NCI-H1930 (cell line): ENCODE measurements at places on chromosomes 3 and 15.

DNA sequence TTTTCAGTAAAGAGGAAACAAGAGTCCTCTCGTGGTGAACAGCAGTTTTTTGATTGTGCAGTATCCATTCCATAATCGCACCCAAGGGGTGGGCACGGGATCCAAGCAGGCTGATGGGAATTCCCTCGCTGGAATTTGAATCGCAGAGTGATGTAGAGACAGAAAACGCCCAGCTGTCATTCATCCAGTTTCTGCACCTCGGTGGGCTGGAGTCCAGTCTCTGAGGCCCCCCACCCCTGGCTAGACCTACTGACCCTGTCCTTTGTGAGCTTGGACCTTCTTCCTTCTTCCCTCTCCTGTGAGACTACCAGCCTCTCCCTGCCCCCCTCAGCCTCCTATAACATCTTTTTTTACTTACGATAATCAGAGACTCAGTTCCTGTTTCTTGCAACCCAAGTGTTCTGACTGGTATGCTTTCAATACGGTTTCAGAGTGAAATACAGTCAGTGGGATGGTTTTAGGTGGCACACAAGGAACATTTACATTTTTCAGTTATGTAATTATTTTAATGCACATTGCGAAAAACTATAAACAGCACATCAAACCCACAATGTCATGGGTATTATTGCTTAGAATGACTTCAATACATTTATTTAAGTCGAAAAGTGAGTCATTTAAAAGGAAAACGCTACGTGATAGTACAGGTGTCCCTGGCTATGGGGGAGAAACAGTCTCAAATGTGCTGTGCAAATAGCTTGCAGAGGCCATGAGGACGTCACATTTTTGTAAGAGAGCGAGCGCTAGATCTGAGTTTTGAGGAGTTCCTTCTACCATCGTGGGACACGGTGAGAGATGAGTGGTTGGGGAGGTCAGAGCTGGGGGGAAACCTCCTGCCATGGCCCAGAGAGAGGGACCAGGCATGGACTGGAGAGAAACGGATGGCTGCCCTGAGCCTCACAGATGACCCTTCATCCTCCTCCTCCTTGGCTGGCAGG lies 37.5 kb upstream of the CHST2 start:
- DNase-seq = no peak

DNA sequence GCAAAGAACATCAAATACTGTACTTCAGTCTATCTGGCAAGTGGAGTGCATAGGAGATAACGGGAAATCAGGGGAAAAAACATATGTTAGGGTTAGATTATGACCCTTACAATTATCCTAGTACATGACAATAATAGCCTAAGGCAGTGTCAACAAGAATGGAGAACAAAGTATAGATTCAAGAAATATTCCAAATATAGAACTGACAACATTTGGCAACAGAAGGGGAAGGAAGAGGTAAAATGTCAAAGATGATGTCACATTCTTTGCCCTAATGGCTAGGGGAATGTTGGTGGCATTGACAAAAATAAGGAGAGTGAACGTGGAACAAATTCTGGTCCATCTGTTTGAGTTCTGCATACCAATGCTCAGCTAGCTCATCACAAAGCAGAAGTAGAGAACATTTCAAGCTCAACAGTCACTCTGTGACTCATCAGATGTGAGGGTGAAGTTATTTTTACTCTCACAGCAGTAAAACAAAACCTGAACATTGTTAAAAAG lies 15.5 kb upstream of the ATP8B4 start:
- no peak for DNase-seq

DNA sequence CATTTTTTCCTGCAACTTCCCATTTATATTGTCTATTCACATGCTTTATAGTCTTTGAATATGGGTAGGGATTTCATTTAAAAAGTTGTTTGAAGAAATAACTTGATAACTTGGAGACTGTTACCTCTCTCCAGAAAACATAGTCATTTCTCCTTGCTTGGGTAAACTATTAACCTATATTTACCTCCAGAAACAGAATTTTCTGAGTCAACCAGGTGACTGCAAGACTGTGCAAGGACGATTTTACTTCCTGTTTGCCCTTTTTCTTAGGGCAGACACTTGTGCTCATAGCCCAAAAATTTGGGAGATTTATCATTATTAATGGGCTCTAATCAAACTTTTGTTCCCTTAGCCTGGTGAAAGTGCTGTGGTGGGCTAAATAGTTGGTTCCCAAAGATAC lies 14.3 kb upstream of the MOBP start:
- no peak for DNase-seq

- no peak for DNase-seq
Measured at GRCh38 chr3:130654921-130655320, 91.7 kb downstream of the PIK3R4 start.

DNA sequence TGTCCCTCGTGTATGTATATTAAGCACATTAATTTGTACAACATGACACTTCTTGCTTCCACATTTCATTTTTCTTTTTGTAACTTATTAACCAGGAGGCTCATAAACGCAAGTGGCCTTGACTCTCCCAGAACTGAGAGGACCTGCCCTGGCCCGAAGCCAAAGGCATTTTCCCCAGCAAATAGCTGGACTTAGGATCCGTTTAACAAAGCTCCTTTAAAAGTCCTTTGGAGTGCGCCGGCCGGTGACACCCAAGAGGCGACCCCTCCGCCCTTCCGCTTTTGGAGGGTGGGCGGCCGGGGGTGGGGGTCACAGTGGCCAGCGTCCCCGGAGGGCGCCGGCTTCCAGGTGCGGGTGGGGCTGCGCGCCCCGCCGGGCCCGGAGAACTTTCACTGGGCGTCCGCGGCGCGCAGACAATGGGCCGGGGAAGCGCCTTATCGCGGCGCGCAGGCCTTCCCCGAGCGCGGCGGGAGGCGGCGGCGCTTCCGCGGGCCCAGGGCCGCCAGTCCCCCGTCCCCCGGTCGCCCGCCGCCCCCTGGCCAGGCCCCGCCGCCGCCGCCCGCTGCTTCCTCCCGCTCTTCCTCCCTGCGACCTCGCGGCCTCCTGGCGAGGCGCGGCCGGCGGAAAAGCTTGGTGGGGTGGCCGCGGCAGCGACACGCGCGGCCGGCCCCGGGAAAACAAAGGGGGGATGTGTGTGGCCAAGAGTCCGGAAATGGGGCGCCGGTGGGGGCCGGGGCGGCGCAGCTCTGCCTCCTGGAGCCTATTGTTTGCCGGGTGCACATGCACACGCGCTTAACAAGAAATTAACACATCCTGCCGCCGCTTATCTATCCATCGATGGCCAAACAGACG lies 613.4 kb downstream of the MCTP2 start:
- peak; percentile 4 for DNase-seq

DNA sequence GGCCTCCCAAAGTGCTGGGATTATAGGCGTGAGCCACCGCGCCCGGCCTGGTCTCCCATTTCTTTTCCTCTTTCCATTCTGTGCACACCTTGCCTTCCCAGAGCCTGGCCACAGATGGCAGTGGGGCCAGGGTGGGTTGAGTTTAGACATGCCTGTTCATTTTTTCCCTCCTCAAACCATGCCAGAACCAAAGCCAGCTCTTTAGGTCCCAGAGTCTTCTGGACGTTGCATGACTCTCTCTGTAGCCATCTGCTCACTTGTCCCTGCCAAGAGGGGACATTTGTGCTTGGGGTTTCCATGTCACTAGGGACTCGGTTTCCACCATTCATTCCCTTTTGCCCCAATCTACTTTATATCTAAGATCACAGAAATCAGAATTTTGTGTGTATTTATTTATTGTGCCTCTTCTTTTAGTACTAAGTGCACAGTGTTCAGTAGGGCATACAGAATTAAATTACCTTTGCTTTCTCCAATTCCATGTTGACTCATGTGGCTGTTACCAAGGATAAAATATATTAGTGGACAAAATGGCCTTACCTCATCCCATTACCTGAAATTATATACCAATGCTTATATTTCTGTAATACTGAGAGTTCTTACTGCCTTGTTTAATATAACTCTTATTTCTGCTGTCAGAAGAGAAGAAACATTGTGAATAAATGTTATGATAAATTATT lies 49.6 kb downstream of the USP13 start:
- no peak for DNase-seq

- no peak for DNase-seq
Measured at GRCh38 chr3:191263365-191263764, 64.3 kb downstream of the OSTN start.

DNA sequence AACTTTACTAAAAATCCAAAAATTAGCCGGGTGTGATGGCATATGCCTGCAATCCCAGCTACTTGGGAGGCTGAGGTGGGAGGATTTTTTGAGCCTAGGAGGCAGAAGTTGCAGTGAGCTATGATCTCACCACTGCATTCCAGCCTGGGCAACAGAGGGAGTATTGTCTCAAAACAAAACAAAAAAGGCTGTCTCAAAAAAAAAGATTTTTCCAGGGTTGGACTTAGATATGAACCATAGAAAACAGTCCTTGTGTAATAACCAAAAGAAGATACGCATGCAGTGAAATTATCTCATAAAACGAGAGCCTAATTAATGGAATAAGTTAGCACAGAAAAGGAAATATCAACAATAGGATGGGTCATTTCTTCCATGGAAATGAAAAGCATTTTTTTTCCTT lies 320.4 kb upstream of the RASGRP1 start:
- no peak for DNase-seq

DNA sequence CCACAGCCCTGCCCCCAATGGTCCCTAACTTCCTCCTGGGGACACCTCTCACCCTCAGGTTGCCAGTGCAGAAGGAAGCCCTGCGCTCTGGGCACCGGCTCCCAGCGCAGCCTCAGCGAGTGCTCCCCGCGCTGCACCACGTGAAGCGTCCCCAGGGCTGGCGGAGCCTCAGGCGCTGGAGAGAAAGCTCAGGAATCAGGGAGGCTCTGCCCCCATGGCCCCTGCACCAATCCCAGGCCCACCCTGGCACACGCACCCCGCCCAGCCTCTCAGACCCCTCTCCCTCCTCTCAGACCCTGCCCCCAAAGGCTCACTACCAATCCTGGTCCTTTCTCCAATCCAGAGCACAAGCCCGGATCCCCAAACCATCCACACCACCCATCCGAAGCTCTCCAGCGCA lies 6.9 kb downstream of the COL7A1 start:
- no peak for DNase-seq

DNA sequence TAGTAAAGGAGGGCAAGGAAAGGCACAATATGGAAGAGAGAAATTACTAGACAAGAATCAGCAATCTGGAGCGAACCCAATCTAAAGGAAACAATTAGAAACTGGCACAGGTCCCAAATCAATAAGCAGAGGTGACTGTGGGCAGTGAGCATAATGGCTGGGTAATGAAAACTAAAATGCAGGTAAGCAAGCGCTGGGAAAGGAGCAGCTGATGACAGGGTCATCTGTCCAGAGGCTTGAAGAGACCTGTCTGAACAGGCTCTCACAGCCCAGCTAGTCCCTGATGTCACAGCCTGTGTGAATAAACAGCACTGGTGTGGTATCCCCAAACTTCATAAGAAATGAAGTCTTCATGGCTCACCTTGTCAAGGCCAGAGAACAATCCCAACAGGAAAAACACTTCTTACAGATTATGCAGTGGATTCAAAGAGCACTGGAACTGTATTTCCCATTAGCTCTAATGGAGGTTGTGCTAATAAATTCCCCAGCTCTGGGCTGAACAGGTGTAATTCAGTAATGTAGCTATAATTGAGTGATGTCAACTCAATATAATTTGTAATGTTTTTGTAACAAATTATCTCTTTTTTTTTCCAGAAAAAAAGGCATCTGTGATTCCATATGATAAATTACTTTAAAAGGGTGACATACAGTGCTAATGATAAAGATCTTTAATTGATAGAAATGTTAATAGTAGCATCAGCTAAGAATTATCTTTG lies 197.3 kb downstream of the FHIT start:
- DNase-seq = no peak

GRCh38 chr3:47362701-47363100 lies 18.1 kb upstream of the PTPN23 start:
- DNase-seq = no peak

DNA sequence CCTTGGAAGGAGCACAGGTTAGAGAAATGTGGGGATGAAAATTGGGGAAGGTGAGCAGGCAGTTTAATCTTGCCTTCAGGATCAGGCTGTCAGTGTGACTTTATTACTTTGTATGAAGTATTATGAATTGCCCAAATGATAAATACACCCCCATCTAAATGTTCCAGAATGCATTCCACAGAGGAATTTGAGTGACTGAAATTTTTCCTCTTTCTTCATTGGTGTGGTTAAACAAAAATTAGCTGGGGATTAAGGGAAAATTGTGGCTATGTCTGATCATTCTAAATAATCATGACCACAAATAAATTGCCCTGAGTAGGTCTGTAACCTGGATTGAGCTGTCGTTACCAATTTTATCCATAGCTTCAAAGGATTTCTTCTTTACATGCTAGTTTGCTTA lies 33.5 kb downstream of the FAM98B start:
- DNase-seq = no peak

- DNase-seq = peak; percentile 25
Measured at GRCh38 chr3:196518966-196519717, 4.0 kb upstream of the SMCO1 start.

DNA sequence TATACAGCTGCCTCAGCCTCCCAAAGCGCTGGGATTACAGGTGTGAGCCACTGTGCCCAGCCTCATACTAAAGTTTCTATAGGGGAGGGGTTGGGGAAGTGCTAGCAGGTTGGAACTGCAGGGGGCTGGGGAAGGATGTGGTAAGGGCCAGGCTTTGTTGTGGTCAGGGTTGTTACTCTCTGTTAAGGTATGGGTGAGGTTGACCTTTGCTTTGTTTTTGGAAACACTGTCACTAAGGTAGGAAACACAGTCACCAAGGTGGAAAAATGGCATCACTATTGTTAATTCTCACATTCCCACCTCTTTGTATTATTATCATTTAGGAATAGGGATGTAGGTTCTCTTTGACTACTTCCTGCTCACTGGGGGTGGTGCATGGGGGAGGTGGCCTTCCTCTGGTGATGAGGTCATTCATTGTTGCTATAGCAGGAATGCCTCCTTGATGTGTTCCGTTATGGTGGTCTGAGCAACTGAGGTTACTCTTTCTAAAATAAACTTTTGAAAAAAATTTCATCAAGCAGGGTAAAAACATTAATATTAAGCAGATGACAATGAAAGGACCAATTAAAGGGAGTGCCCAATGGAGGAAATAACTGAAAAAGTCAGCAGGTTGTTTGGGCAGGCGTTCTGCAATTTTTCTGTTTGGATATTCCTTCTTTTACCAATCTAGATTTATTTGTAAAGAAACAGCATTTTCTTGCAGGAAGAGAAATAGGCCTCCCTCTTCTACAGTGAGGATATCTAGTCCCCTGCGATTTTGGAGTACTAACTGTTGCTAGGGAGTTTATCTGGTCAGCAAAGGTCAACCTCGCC lies 150.5 kb downstream of the WDR76 start:
- no peak for DNase-seq

DNA sequence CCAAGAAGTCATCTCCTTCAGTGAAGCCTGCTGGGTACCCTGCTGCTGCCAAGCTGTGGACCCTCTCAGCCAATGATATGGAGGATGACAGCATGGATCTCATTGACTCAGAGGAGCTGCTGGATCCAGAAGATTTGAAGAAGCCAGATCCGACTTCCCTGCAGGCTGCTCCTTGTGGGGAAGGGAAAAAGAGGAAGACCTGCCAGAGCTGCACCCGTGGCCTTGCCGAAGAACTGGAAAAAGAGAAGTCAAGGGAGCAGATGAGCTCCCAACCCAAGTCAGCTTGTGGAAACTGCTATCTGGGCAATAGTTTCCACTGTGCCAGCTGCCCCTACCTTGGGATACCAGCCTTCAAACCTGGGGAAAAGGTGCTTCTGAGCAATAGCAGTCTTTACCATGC lies 13.7 kb upstream of the ANP32A start:
- no peak for DNase-seq
